ENCODE measurements at places on chromosomes 16 and 17.

DNA sequence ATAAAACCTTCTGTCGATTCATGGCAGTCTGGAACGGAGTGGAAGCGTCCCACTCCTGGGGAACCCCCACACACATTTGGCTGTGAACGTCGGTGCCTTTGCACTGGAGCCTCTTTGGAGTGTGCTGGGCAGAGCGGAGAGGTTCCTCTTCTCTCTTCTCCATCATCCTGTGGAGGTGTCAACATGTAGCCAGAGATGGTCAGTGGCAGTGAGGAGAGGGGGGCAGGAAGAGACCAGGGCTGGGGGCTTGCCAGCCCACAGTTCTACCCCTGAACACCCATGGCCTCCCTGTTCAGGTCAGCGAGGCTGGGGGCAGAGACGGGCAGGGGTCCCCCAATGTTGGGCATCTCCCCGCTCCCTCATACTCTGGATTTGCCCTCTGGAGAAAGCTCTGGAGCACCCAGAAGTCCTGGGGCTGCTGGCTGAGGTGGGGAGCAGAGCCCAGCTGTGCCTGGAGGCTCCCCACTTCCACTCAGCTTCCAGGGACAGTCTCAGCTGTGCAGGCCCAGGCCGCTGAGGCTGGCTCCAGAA is 223.7 kb downstream of the SEC14L1 start:
- H3K36me3 ChIP-seq, result no peaks in the 10 kb centered on the region
- peak; percentile 38 for DNase-seq
- H3K27ac ChIP-seq, result no peak overlapping the region
- H3K4me1 ChIP-seq, result peaks cover 11% of the 10 kb centered on the region
- H3K27me3 ChIP-seq, result no peaks in the 10 kb centered on the region
- H3K4me3 ChIP-seq, result no peak overlapping the region

GRCh38 chr17:14321980-14322776 is 21.3 kb downstream of the HS3ST3B1 start:
- DNase-seq, result peak; percentile 35
- H3K36me3 ChIP-seq, result no peaks in the 10 kb centered on the region
- H3K4me1 ChIP-seq, result peaks cover 24% of the 10 kb centered on the region
- H3K4me3 ChIP-seq, result no peak overlapping the region

DNA sequence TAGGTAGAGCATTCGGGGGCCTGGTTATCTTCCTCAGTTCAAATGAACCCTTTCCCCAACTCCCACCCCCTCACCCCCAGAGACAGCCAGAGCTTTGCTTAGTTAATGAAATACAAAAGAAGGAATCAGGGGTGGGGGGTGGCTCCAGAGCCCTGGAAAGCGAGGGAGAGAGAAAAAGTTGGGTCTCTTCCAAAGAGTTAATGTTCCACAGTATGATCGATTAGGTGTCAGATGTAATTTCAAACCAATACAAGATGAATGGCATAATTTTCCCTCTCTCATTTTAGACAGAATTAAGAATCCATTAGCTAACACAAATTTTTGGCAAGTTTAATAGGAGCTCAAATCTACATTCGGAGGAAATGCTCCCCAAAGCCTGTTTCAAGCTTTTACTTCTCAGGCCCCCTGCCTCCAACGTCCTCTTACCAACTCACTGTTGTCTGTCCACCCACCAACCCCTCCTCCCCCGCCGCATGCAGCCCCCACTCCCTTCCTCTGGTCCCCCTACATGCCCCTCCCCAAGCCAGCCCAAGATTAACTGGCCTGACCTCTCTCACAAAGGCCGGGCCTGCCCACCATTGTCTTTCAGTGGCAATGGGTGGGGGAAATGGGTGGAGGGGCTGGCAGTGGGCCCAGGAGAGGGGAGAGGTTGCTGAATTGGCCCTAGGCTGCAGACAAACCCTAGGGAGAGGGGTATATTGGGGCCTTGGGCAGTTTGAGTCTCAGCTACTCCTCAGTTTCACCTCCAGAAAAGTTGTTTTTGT is 28.2 kb downstream of the NEUROD2 start:
- DNase-seq, result peak; percentile 91
- no peaks in the 10 kb centered on the region for H3K36me3 ChIP-seq

DNA sequence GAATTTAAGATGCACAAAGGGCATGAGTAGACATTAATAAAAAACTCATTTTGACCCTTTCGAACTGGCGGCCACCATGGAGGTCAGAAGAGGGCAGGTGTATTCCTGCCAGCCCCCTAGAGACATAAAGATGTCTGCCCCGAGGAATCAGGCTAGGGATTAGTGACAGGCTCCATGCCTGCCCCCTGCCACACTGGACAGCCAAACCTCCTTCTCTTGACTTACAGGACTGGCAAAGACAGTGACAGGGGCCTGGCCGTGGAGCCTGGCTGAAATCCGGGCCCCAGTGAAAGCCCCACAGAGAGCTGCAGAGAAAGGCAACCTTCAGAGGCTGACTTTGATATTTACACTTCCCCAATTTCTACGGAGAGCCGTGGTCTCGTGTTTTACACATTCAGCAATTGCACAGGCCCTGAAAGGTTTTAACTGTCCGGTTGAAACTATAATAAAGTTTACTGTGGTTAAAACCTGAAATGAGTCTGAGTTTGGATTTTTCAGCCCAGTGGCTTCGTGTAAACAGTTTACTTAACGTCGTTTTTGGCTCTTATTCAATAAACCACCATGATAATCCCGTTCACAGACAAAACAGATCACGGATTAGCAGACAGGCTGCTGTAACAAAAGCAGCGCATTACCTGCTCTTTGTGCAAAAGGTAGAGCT is 243.9 kb upstream of the MYOCD start:
- DNase-seq, result no peak
- no peak overlapping the region for H3K4me3 ChIP-seq
- no peaks in the 10 kb centered on the region for H3K27me3 ChIP-seq
- H3K27ac ChIP-seq, result no peak overlapping the region

DNA sequence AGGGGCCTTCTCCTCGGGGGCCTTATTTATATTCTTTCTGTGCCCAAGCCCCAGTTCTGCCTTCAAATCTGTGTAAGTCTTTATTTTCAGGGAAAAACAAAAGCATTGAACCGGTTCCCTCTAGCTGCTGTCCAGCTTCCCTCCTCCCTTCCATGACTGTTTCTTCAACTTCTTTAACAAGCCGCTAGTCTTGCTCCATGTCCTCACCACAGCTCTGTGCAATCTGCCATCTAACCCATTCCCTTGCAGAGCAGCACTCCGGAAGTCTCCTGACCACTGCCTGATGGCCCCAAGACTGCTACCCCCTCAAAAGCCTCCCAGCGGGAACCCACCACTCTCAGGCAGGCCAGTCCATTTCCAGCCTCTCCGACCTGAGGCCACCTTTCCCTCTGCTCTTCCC is 16.9 kb downstream of the EMC8 start:
- H3K4me3 ChIP-seq, result no peak overlapping the region
- no peak overlapping the region for H3K27ac ChIP-seq
- DNase-seq, result no peak
- peaks cover 88% of the 10 kb centered on the region for H3K36me3 ChIP-seq

GRCh38 chr16:19696328-19696727 is 21.7 kb downstream of the KNOP1 start:
- H3K27me3 ChIP-seq, result no peaks in the 10 kb centered on the region
- DNase-seq, result no peak
- no peak overlapping the region for H3K27ac ChIP-seq
- H3K36me3 ChIP-seq, result peaks cover 50% of the 10 kb centered on the region
- no peaks in the 10 kb centered on the region for H3K4me1 ChIP-seq
- no peak overlapping the region for H3K4me3 ChIP-seq

DNA sequence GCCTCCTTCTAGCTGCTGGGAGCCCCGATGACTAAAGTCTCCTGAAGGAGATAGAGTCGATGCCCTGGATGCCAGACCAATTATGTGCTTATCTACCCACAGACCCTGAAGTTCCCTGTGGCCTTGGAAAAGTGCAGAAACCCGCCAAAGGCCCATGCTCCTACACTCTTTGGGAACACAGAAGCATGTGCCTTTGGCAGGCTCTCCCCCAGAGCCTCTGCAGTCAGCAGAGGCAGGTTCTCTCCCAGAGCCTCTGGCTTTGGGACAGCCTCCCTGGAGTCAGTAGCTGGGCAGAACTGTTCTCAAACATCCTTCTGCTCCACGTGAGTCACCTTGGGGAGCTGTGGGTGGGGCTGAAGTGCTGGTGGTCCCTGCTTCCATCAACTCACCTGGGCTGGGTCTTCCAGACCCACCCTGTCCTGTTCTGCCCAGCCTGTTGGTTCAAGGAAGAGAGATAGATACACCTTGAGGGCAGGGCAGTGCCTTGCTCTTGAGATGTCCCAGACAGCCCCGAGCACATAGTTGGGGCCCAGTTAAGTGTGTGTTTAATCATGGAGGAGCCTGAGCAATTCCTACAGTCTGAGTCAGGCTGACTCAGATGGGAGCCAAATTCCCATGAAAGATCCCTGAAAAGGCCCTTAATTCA is 3.2 kb upstream of the CDK5RAP3 start:
- no peak overlapping the region for H3K4me3 ChIP-seq
- peaks cover 5% of the 10 kb centered on the region for H3K27me3 ChIP-seq
- DNase-seq, result peak; percentile 48
- H3K27ac ChIP-seq, result no peak overlapping the region
- no peaks in the 10 kb centered on the region for H3K4me1 ChIP-seq

DNA sequence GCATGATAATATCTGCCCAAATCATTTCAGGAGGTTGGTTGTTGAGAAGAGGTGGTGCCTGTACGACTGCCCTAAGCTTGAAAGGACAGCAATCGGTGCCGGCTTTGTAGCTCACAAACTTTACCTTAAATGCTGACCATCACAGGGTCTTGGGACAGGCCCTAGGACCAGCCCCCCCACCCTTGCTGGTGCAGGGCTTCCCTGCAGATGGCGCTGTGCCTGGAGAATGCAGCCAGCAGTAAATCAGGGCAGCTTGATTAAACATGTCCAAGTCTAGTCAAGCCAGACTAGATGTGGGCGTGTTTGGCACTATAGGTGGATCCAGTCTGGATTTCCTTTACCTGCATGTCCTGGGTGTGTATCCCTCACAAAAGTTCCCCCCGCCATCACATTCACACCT is 135.5 kb upstream of the CRHR1 start:
- peak; percentile 92 for DNase-seq
- no peak overlapping the region for H3K4me3 ChIP-seq
- H3K4me1 ChIP-seq, result no peaks in the 10 kb centered on the region
- no peaks in the 10 kb centered on the region for H3K36me3 ChIP-seq

DNA sequence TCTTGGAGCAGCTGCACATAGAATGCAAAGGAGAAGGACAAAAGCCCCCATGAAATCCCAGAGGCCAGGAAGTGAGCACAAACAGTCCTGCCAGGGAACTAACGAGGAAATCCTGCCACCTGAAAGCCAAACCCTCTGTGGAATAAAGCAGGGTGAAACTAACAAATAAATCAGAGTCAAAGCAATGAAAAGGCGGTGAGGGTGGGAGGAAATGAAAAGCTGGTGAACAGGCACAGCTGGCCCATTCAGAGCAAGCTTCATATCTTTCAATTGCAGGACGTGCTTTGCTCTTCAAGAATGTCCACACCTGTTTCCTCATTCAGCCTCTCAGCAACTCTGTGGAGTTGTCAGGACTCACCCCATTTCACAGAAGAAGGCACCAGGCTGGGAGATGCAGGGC is 108.1 kb downstream of the ABCC12 start:
- no peak overlapping the region for H3K4me3 ChIP-seq
- H3K36me3 ChIP-seq, result no peaks in the 10 kb centered on the region
- peaks cover 16% of the 10 kb centered on the region for H3K4me1 ChIP-seq
- H3K27ac ChIP-seq, result no peak overlapping the region
- DNase-seq, result no peak

DNA sequence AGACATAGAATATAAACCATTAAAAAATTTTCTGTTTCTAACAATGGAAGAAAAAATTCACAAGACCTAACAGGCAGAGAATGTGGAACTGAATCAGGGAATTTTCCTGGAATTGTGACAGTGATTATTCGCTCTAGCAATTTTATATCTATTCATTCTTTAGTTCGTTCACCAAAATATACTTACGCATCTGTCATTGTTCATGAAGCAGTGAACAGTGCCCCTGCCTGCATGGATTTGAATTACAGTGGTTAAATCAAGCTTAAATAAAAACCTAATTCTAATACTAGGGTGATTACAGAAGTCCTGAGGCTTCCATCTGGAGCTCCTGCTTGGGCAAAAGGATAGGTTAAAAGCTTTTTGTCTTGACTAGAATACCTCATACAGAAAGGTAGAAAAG is 48.6 kb downstream of the ABCA8 start:
- no peaks in the 10 kb centered on the region for H3K4me1 ChIP-seq
- H3K27me3 ChIP-seq, result no peaks in the 10 kb centered on the region
- H3K36me3 ChIP-seq, result no peaks in the 10 kb centered on the region
- H3K27ac ChIP-seq, result no peak overlapping the region

DNA sequence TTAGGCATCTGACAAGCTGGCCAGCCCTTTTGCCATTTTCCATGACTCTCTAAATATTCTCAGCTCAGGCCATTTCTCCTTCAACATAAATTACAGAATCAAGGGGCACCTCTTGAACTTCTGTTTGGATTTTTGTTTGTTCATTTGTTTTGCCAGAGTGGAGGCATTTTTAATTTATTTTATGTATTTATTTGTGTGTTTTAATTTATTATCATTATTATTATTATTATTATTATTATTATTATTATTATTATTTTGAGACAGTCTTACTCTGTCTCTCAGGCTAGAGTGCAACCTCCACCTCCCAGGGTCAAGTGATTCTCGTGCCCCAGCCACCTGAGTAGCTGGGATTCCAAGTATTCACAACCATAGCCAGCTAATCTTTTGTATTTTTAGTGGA is 1578.0 kb downstream of the CDH8 start:
- no peaks in the 10 kb centered on the region for H3K4me1 ChIP-seq
- no peak for DNase-seq

DNA sequence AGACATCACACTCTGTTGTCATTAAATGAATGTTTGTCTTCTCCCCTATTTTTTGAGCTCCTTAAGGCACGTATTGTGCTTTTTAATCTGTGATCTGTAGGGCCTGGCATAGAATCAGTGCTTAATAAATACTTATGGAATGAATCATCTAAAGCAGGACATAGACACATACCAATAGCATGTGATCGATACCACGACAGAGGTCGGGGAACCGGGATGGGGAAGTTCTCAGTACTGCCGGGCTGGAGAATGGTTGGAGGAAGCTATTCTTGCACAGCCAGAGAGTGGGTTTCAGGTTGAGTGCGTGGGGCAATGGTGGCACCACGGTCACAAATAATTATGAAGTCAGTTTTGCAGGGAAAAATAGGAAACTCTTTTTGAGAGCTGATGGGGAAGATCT is 26.8 kb downstream of the NLRP1 start:
- no peaks in the 10 kb centered on the region for H3K36me3 ChIP-seq
- no peak overlapping the region for H3K27ac ChIP-seq
- no peaks in the 10 kb centered on the region for H3K27me3 ChIP-seq
- H3K4me1 ChIP-seq, result no peaks in the 10 kb centered on the region
- H3K4me3 ChIP-seq, result no peak overlapping the region

GRCh38 chr17:372157-373152 is 19.8 kb upstream of the RPH3AL start:
- H3K36me3 ChIP-seq, result no peaks in the 10 kb centered on the region
- H3K4me3 ChIP-seq, result no peak overlapping the region
- no peaks in the 10 kb centered on the region for H3K27me3 ChIP-seq
- DNase-seq, result no peak

- H3K4me1 ChIP-seq, result no peaks in the 10 kb centered on the region
- no peaks in the 10 kb centered on the region for H3K36me3 ChIP-seq
- H3K27ac ChIP-seq, result no peak overlapping the region
- no peak for DNase-seq
- H3K27me3 ChIP-seq, result no peaks in the 10 kb centered on the region
Observed at GRCh38 chr16:14364112-14364385, 266.0 kb downstream of the PARN start.

- H3K27me3 ChIP-seq, result no peaks in the 10 kb centered on the region
- no peaks in the 10 kb centered on the region for H3K36me3 ChIP-seq
- H3K4me1 ChIP-seq, result peaks cover 12% of the 10 kb centered on the region
- no peak for DNase-seq
Observed at GRCh38 chr17:40536295-40537171, 28.7 kb downstream of the CCR7 start.

Data from endodermal cell (in vitro differentiated cells).